ENCODE measurements at places on chromosomes 6 and 20.

GRCh38 chr6:167113935-167114910, 8.7 kb upstream of the CCR6 start:
- DNase-seq, result no peak

GRCh38 chr6:45075246-45075645, 252.9 kb upstream of the RUNX2 start:
- DNase-seq, result peak; percentile 30

GRCh38 chr20:33915726-33916331, 77.9 kb upstream of the RALY start:
- peak; percentile 18 for DNase-seq

- DNase-seq, result no peak
These were observed 281.9 kb upstream of the RNF24 start for GRCh38 chr20:4297127-4297826.

DNA sequence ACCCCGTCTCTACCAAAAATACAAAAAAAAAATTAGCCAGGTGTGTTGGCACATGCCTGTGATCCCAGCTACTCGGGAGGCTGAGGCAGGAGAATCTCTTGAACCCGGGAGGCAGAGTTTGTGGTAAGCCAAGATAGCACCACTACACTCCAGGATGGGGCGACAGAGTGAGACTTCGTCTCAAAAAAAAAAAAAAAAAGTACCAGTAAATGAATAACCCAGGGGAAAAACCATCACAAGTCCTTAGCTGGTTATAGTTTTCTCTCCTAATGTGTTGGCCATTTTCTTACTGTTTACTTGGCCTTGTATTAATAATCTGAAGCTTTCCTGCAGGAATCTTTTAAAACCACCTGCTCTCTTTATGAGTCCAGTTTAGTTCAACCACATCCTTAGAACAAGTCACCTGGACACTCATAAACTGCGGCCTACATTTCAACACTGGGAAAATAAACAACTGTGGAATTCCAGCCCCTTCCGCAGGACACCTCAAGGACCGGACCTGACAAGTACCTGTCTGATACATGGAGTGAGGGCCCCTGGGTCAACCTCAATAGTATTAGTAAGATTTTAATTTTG, 102.6 kb downstream of the ATP9A start:
- DNase-seq, result no peak

DNA sequence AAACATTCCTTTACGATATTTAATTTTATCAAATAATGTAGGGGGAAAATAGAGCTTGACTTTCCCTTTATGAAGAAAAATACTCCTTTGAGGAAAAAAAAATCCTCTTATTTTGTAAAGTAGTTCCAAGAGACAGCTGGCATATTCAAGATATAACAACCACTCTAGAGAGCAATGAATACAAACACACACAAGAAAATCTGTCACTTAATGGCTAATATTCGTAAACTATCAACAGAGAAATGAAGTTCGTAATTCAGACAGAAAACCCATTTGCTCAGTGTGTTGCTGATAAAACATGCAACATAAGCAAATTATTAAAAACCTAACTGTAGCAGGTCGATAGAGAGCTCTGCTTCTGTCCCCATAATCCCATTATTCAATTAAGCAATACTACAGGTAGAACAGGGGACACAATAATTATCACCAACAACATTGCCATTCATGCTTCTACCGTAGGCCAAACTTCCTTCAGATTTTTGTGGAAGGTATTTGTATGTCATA, 714.4 kb upstream of the MARCKS start:
- no peak for DNase-seq

GRCh38 chr6:19795211-19795610, 42.0 kb upstream of the ID4 start:
- no peak for DNase-seq

DNA sequence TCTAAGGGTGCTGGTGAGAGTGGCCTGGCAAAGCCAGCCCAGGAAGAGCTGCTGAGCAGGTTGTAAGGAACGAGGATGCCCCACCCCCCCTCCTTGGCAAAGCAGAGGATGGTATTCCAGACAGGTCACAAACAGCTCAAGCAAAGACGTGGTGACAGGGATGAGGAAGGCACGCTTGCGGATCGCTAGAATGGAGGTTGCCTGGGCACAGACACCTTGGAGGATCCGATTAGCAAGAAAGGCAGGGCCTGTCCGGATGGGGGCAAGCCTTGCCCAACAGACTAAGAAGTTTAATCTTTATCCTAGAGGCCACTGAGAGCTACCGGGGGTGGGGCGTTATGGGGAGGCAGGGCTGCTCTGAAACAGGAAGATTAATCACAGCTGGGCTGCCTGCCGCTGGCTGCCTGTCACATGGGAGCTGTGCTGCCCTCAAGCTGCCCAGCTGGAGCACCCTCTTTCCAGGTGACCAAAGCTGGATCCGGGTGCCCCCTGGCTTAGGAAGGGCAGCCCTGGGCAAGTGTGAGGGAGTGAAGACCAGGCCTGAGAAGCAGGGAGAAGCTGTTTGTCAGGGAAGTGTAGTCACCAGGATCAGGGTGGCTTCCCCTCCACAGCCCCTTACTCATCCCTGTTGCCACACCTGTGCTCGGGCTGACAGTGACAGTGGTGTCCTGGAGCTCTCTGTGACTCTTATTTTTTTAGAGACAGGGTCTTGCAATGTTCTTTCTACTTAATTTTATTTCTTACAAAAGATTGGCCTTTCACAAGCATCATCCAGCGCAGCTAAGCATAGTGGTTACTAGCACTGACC, 9.1 kb upstream of the MAPK13 start:
- DNase-seq, result no peak
